ENCODE measurements at places on chromosomes 3 and 15.

GRCh38 chr3:181363231-181363630 is 348.5 kb upstream of the SOX2 start:
- no peak for DNase-seq

GRCh38 chr15:85770096-85771041 is 24.4 kb downstream of the KLHL25 start:
- no peak for DNase-seq

GRCh38 chr3:17469954-17470353 is 272.5 kb downstream of the TBC1D5 start:
- no peak for DNase-seq

DNA sequence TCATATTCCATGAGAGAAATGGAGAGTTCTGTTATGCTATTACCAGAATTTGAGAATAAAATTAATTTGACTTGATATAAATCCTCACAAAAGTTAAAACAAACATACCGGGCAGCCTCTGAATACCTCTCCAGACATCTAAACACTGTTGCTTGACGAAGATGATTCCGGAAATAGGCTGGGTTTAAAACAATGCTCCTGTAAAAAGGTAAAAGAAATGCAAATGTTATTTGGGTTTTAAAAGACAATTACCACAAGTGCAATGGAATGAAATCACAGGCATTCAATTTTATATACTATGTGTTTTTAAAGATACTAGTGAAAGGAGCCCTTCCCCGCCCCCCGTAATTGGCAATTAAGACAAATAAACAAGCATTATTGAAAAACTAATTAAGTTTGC is 121.7 kb downstream of the SPATA16 start:
- DNase-seq: no peak

GRCh38 chr3:124826703-124827102 is 60.5 kb downstream of the ITGB5 start:
- DNase-seq: no peak

DNA sequence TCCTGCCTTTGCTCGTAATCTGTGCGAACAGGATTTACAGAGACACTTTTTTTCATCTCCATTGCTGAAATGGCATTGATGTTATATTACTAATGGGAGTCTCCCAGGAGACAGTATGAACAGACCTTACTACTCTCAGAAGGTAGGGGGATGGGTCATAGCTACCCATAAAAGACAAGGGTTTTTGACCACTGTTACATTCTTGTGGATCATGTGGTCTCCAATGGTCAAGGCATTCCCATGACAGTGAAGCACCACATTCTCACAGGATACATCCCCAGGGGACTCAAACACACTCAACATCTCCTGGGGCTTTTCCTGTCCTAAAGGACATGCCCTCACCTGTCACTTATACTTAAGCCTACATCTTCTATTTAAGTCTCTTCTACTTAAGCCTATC is 40.8 kb downstream of the MKRN3 start:
- DNase-seq: no peak

- DNase-seq: no peak
These were observed 18.6 kb downstream of the ATRIP start for GRCh38 chr3:48465237-48465530.

- DNase-seq: no peak
These were observed 72.9 kb downstream of the TM4SF4 start for GRCh38 chr3:149547413-149547812.

GRCh38 chr3:155664925-155665695 is 79.8 kb downstream of the PLCH1 start:
- DNase-seq: no peak

DNA sequence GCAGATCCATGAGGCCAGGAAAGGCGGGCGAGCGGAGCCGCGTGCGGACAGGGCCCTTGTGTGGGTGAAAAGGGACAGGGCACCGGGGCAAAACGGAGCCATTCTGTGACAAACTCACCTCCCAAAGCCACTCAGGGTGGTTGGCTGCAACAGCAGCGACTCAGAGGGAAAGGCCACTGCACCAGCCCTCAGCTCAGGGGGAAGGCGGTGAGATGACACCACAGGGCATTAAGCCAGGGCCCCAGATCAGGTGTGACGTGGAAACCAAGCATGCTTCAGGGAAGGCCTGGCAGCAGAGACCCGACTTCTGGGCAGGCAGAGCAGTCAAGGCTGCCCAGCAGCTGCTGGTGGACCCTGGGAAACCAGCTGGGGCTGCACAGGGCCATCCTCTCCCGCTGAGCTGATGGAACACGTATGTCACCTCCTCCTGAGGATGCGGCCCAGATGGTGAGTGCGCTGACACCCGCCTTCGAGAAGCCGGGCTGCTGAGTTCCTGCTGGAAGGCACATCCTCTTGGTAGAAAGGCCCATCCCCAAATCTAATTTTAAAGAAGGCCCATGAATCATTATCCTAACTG is 82.3 kb downstream of the CHSY1 start:
- DNase-seq: no peak

GRCh38 chr3:13587442-13587841 is 38.5 kb downstream of the FBLN2 start:
- DNase-seq: no peak

DNA sequence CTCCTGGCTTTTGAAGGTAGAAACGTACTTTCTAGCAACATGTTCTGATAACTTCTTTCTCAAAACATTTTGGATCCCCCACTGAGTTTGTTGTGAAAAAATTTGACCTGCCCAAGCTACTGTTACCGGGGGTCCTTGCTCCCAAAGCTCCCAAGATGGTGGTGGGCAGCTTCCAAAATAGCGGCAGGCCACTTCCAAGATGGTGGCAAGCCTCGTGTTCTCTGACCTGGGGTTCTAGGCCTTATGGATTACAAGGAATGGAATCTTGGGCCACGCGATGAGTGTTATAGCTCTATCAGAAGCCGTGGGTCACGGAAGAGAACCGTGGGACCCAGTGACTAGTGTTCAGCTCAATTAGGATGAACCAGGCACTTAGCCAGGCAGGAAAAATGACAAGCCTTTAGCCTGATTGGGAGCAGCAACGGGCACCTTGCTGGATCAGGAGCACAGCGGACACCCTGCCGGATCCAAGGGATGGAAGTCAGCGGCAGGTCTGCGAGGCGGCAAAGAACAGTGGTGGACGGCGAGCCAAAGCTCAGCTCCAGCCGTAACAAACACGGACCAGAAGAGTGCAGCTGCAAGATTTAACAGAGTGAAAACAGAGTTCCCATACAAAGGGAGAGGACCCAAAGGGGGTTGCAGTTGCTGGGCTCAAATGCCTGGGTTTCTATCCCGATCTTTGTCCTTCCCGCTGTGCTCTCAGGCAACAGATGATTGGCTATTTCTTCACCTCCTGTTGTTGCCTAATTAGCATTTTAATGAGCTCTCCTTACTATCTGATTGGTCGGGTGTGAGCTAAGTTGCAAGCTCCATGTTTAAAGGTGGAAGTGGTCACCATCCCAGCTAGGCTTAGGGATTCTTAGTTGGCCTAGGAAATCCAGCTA is 133.3 kb downstream of the WDR72 start:
- no peak for DNase-seq

DNA sequence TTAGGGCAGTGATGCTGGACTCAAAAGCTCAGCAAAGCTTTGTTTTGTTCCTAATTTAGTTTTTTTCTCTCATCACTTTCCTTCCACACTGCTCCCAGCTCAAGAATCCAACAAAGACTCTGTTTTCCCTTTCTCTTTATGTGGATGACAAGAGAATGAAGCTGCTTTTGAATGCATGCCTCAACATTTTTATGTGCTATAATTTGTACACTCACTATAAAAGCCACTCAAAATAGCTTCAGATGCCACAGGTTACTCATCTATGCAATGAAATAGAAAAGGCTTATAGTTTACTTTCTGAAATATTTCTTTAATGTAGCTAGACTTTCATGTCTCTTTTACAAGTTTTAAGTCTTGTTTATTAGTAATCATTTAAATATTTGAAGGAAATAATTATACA is 714.9 kb downstream of the OTOL1 start:
- DNase-seq: no peak

Data from cerebellar nuclear complex (tissue), 1 donor.